ENCODE measurements at places on chromosomes 6 and 20.
A peak's percentile ranks its signal among the peaks of the same experiment; 100 is the strongest.

DNA sequence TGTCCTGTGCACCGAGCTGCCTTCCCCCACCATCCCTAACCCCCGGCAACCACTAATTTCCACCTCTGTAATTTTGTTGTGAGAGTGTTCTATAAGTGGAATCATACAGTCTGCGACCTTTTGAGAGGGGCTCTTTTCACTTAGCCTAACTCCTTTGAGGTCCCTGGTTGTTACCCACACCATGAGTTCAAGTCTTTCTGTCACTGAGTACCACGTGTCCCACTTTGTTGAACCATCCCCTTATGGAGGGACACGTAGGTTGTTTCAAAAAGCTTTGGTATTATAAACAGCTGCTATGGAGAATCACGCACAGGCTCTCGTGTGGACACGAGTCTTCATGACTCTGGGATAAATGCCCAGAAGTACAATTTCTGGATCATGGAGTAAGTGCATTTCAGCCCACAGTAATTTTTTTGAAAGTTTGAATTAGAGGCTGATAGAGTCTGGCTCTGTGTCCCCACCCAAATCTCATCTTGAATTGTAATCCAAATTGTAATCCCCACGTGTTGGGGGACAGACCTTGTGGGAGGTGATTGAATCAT is 9.5 kb downstream of the FAM209B start:
- DNase-seq: no peak

DNA sequence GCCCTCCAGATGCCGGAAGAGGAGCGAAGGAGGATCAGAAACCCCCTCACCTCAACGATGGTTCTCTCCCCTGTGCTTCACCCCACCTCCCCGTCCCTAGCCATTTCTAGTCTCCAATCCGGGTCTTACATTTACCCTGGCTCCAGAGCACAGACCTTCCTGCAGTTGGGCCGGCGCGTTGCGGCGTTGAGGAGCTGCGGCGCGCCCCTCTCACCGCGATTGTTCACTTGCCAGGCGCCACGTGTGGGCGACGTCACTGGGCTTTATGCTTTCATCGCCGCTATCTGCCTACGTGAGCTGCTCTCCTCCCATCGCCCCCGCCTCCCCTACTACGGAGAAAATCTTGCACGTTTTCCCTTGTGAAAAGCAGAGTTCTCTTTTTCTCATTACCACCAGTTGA is at the start of gene CRISP2:
TSS of gene CRISP2 (minus strand) at position 198 of the 400 bp plus-strand sequence. CDS start 4,347 bp downstream, outside the sequence.
- DNase-seq: peak; percentile 74

DNA sequence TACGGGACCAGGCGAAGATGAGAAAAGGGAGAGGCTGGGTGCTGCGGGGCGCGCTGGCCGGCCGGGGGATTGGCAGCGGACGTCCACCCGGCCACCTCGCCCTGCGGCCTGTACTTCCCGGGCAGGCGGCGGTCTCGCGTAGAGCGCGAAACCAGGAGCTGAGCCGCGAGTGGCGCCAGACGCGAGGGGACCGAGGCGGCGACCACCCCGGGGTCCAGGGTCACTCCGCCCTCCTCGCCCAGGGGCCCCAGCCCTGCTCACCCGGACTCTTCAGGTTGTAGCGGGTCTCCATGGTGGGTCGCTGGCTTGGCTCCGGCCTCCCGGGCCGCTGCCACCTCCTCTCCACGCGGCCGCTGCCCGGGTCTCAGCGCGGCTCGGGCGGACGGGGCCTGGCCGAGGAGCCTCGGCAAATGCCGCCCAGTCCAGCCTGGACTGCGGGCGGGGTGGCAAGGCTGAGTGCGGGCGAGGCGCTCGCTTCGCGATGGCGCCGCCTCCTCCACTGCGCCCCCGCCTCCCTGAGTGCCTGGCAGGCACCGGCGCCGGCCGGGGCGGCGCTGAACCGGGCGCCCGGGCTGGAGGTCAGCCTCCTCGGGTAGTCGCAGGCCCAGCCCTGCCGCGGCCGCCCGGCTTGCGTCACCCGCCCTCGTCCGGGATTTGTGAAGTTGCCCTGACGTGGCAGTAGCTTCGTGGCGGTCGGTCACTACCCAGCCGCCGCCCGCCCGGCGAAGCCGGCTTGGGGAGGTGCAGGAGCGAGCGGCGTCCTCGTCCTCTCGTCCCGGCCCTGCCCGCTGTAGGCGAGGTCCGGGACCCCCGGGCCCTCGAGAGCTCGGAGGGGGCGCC is at the start of gene UBE2J1:
TSS of gene UBE2J1 (minus strand) at position 445 of the 840 bp plus-strand sequence. CDS start at position 292, 153 bp downstream.
- peak; percentile 60 for DNase-seq

DNA sequence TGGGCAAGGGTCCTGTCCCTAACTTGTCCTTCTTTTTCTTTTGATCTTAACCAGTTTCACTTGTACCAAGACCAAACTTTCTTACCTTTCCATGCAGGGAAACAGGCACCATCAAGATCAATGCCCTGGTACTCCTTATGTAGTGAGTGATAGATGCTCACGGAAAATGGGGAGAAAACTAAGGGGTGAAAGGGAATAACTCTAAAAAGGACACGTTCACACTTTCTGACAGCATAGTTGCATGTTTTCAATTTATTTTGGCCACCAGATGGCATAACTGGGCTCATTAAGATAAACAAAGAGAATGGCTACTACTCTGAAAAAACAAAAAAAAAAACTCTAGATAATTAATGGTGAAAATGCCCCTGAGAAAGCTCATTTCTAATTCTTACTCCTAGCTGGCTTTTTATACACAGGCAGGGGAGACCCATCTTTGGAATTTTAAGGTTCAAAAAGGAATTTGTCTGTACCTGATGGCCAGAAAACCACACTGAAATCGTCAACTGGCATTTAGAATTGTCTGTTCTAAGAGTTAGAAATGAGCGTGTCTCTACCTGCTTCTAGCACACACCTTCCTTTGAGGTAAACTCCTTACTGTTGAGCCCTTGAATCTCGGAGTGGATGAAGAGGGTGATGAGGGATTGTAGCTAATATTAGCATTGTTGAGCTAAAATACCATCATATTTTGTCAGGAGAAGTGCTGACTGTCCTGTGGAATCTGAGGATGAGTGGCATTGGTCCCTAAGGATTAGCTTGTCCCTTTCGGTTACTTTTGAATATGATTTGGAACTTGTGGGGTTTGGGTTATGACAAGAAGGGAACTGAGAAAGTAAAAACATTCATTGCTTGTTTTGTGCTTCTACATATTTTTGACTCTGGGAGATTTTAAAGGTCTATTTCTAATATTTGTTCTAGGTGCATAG is 62.2 kb upstream of the DDR1 start:
- DNase-seq: no peak

GRCh38 chr6:36116943-36117342 is 13.4 kb upstream of the MAPK13 start:
- DNase-seq: no peak

GRCh38 chr6:41505122-41506049 is 40.8 kb upstream of the FOXP4 start:
- peak; percentile 57 for DNase-seq

DNA sequence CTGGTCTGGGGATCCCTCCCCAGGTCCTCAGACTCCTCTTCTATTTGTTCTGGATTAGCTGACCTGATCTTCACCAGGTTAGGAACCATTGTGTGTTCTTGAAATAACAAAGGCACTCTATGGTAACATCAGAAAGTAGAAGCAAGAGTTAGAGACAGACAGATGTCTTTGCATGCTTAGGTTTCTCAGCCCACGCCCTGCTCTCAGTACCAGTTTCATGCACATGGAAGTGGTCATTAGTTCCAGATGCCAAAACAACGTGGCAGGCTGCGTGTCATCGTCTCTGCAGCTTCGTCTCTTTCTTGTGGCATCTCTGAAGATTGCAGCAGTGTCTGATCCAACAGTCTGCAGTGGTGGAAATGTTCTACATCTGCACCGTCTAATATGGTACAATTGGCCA is 89.4 kb downstream of the PACRG start:
- DNase-seq: no peak

Data from NCI-H510A treated with DMSO at 0.1 percent for 48 hours (cell line).